ENCODE measurements at places on chromosomes 6 and 20. TPM values are rescaled to one million over a fixed set of nuclear protein-coding genes. Genes with fewer than 3 reads are reported as not detected.
A peak's percentile ranks its signal among the peaks of the same experiment; 100 is the strongest.

DNA sequence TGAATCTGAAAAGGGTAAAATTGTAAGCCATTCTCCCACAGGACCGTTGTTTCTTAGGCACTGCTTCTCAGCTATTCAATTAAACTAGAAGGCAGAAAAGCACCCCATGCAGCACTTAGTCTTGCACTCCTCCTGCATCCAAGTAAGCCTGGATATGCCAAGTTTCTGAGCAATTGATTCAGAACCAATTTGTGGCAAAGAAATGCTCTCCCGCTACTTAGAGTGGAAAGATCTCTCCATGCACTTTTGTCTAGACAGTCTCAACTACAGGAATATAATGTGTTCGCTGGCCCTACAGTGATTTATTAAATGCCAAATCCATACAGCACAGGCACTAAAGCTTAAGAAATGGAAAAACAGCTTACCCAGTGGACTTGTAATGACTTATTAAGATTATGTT lies 338.5 kb downstream of the HACE1 start:
- peaks cover 17% of the 10 kb centered on the region for H3K4me1 ChIP-seq
- no peak overlapping the region for H3K27ac ChIP-seq
- no peak overlapping the region for H3K4me3 ChIP-seq
- DNase-seq = no peak
- H3K36me3 ChIP-seq = no peaks in the 10 kb centered on the region
- no peaks in the 10 kb centered on the region for H3K27me3 ChIP-seq

- H3K27me3 ChIP-seq = peaks cover 12% of the 10 kb centered on the region
- no peak overlapping the region for H3K27ac ChIP-seq
- H3K4me1 ChIP-seq = peaks cover 10% of the 10 kb centered on the region
- no peak overlapping the region for H3K4me3 ChIP-seq
- peaks cover 1% of the 10 kb centered on the region for H3K36me3 ChIP-seq
Observed at GRCh38 chr20:44734938-44735337, 10.7 kb upstream of the KCNK15 start.

- H3K27ac ChIP-seq = peak overlapping the region; percentile 38
- no peaks in the 10 kb centered on the region for H3K27me3 ChIP-seq
- no peak for DNase-seq
- no peak overlapping the region for H3K4me3 ChIP-seq
- peaks cover 18% of the 10 kb centered on the region for H3K4me1 ChIP-seq
Observed at GRCh38 chr6:12047304-12047703, 35.2 kb downstream of the HIVEP1 start.

NKAPL gene
- total RNA-seq = not detected

DNA sequence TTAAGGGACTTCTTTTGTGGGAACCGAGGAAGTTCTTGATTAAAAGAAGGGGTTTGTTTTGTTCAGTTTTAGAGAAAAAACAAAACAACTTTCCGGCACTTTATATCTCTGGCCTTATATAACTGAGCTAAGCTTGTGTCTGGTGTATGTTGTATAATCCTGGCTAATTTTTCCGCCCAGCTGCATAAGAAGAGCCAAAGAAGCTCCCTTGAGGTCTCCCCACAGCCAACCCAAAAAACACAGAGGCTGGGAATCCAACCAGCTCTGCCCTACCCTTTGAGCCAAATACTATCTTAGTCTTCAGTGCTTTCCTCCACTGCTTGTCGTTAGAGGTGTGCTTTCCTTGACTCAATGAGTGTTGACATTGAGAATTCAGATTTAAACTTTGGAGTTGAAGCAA lies 45.5 kb upstream of the RNF146 start:
- H3K4me3 ChIP-seq = no peak overlapping the region
- no peaks in the 10 kb centered on the region for H3K4me1 ChIP-seq
- H3K27ac ChIP-seq = no peak overlapping the region
- DNase-seq = no peak
- no peaks in the 10 kb centered on the region for H3K27me3 ChIP-seq
- no peaks in the 10 kb centered on the region for H3K36me3 ChIP-seq

SMOC2 gene
- 5.9 TPM for total RNA-seq

PRSS35 gene
- total RNA-seq = 8.5 TPM

- H3K27ac ChIP-seq = no peak overlapping the region
- no peaks in the 10 kb centered on the region for H3K4me1 ChIP-seq
- H3K4me3 ChIP-seq = no peak overlapping the region
- no peaks in the 10 kb centered on the region for H3K27me3 ChIP-seq
- peaks cover 10% of the 10 kb centered on the region for H3K36me3 ChIP-seq
- no peak for DNase-seq
Observed at GRCh38 chr20:62844182-62844581, 17.4 kb downstream of the TCFL5 start.

GRCh38 chr20:56289652-56290051 lies 41.1 kb downstream of the MC3R start:
- H3K4me3 ChIP-seq = no peak overlapping the region
- no peak overlapping the region for H3K27ac ChIP-seq
- H3K27me3 ChIP-seq = no peaks in the 10 kb centered on the region
- H3K36me3 ChIP-seq = peaks cover 1% of the 10 kb centered on the region
- no peak for DNase-seq

DNA sequence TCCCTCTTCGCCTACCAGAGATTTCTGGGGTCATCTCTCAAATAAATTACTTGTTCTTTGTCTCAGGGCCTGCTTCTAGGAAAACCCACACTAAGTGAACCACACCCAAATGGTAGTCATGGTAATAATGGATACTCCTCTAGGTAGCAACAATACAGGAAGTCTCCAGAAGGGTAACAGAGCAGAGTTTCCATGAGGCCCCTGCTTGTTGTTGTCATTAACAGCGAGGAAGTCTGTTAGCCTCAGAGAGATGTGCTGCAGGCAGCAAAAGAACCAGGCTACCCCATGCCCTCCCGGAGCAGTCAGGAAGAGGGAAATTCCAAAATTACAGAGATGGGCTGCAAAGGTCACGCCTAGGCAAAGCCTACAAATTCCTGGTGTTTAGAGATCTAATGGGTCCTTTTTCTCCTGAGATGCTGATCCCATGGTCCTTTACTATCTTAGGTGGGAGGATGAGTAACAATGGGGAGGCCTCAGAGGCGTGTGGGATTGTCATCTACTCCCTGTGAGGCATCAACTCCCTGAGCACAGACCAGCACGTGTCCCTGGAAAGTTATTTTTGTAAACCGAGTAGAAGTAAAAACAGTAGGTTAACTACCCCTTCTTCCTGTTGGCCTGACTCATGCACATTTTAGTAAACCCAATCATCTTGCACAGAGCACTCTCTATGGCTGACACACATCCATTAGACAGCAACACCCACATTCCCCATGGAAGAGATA lies 10.1 kb downstream of the ISM1 start:
- no peaks in the 10 kb centered on the region for H3K36me3 ChIP-seq
- no peak for DNase-seq
- no peaks in the 10 kb centered on the region for H3K4me1 ChIP-seq
- H3K4me3 ChIP-seq = no peak overlapping the region
- H3K27me3 ChIP-seq = peaks cover 3% of the 10 kb centered on the region

CTCFL gene
- total RNA-seq = not detected

DNA sequence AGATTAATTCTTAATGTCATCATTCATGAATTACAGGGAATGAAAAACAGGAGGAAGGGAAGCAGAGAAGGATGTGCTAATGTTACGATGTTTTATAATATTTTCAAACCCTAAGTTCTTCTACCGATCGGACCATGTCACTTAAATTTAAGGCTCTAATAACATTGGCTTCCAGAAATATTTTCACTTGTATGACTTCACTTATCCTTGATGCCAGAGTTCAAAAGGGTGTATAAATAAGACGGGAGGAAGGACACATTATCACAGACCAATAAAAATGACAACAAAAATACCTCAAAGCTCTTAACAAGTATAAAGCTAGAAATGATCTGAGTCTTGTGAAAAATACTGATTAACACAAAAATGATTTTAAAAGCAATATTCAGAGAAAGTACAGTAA lies 370.4 kb upstream of the CITED2 start:
- no peak overlapping the region for H3K27ac ChIP-seq
- H3K4me1 ChIP-seq = peaks cover 9% of the 10 kb centered on the region
- H3K27me3 ChIP-seq = no peaks in the 10 kb centered on the region
- DNase-seq = no peak

DAAM2 gene
- total RNA-seq = 6.3 TPM

DNA sequence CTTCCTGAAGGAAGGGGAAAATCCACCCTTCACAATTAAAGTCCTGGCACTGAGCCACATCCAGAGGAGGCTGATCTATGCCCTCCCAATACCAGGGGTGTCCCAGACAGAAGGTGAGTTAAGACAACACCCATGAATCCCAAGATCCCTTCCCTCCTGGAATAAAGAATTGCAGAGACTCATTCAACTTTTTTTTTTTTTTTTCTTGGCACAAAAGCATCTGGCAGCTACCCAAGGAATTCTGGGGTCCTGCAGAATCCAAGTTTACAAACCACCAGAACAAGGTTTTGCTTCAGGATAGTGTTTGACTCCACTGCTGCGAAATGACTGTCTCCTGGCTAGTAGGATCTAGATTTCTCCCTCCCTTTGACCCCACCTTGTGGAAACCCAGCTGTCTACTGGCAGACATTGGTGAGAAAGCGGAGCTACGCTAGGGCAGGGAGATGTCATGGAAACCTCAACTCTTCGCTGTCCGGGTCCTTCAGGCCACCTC lies 37.4 kb downstream of the JAG1 start:
- no peak overlapping the region for H3K4me3 ChIP-seq
- no peaks in the 10 kb centered on the region for H3K27me3 ChIP-seq

CLIC5 gene
- total RNA-seq = 28.4 TPM

DNA sequence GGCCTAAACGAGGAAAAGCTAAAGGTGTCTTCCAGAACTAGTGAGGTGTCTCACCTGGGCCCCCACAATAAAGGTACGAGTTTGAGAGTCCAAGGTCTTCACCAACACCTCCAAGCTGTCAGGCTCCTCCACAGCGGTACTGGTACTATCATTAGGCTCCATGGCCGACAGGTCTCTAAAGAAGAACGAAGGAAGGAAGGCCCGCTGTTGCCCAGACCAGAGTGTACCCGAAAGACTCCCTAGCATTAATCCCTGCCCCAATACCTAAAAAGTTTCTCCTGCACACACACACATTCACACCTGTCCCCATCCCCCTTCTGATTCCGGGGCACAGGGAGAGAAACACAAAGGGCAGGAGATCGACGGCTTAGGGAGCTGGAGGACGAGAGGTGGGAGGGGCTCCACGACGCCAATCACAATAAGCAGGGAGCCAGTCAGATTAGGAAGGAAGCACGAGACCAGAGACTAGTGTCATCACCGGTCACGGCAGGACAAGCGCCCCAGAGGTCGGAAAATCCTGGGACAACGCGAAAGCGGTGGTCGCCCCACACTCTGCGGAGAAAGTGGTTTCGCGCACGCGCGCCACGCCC lies 764 bp downstream of the BAG6 start:
- H3K36me3 ChIP-seq = peaks cover 20% of the 10 kb centered on the region
- DNase-seq = no peak
- H3K27me3 ChIP-seq = no peaks in the 10 kb centered on the region
- peak overlapping the region; percentile 100 for H3K27ac ChIP-seq

DNA sequence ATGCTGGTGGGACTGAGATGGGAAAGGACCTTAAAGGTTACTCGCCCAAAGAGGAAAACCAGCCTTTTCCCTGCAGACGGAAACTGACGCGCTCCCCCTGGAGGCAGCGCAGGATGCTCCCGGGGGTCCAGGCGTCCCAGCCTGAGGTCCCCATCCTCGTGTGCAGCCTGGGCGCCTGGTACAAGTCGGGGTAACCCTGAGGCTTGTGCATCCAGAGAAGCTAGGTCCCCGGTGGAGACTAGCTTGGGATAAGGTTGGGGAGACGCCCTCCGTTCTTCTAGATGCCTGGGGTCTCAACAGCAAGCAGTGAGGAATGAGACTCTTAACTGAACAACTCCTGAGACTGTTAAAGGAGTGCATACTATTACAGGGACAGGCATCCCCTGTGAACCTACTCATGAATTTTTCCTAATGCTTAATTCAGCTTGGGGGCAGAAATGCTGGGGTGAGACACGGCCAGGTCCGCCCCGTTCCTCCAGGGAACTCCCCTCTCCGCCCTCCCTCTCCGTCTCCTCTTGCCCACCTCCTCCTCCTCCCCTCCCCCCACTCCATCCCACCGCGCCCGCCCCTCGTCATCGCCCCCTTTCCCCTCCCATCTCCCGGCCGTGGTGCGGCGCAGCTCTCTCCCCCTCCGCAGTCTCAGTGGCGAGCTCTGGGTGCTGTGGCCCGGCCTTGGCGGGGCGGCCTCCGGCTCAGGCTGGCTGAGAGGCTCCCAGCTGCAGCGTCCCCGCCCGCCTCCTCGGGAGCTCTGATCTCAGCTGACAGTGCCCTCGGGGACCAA lies at the start of gene PRSS35:
TSS of gene PRSS35 (plus strand) at position 634 of the 781 bp plus-strand sequence. CDS start 10,908 bp downstream, outside the sequence.
- peaks cover 14% of the 10 kb centered on the region for H3K4me1 ChIP-seq
- H3K27me3 ChIP-seq = no peaks in the 10 kb centered on the region
- H3K4me3 ChIP-seq = peak within 1 kb of the TSS; percentile 75
- H3K27ac ChIP-seq = peak within 1 kb of the TSS; percentile 83

DNA sequence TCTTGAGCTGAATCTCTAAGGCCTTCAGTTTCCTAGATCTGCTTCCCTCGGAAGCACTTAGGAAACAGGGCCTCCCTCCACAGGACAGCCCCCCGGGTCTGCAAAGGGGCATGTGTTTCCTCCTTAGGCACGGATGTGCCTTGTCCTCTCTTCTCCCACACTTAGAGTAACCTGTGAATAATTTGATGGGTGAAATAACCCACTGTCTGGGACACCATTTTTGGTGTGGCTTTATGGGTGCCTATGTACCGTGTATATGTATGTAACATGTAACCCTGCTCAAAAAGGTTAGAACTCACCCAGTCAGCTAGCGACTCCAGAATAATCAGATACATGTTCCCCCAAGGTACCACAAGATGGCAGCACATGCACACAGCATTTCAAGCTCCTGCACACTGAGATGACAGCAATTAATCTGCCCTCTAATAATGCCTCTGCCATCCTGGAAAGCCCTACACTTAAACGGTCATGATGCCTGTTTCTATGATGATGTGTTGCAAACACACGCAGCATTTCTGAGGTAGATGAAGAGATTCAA lies 212.0 kb upstream of the PROKR2 start:
- no peak overlapping the region for H3K4me3 ChIP-seq
- DNase-seq = peak; percentile 39
- H3K27ac ChIP-seq = no peak overlapping the region
- no peaks in the 10 kb centered on the region for H3K36me3 ChIP-seq
- H3K4me1 ChIP-seq = no peaks in the 10 kb centered on the region

DNA sequence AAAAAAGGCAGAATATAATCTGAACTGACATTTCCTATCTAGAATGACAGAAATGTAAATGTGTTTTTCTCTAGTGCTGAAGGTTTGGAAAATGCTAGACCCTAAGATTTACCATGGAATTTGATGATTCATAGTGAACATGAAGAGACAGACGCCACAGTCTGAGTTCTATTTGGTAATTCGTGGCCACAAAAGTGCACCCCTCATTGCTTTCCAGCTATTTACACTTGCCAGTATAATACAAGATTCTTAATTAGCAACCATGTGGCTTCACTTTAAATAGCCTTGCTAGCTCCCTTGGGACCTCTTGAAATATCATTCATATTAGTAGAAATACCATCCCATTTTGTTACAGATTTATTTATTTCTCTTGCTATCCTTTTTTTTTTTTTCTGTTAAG lies 636.8 kb downstream of the PRKN start:
- no peaks in the 10 kb centered on the region for H3K36me3 ChIP-seq
- peaks cover 30% of the 10 kb centered on the region for H3K27me3 ChIP-seq
- H3K4me1 ChIP-seq = no peaks in the 10 kb centered on the region
- DNase-seq = no peak
- no peak overlapping the region for H3K4me3 ChIP-seq
